Stimulated activated CD4-positive, alpha-beta T cell treated with anti-CD3 and anti-CD28 coated beads, Interleukin-12 subunit alpha, Interleukin-12 subunit beta, amount 100 ng/mL, for 24 hours (primary cell): ENCODE measurements at places on chromosomes 6 and 20.

DNA sequence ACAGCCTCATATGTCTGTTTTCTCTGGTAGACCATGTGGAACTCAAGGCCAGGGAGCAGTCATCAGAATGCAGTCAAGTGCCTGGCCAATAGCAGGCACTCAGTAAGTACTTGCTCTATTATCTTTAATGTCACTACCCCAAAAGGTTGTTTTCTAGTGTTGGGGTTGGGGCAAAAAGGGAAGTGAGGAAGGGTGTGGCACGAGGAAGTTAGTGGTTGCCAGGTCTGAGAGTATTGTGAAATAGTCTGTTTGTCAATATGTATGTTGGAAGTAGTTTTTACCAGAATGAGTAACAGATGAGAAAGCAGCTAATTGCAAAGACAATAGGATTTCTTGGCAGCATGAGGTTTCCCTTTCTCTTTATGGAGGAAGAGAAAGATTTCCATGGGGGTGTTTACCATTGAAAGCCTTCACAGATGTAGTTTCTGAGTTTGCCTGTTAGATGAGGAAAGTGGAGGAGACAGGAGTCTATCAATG, 59.5 kb upstream of the ARMH2 start:
- no peak for DNase-seq

GRCh38 chr6:132929141-132929540, 114.8 kb downstream of the RPS12 start:
- DNase-seq = no peak

GRCh38 chr6:49326347-49326746, 136.7 kb downstream of the MMUT start:
- no peak for DNase-seq

DNA sequence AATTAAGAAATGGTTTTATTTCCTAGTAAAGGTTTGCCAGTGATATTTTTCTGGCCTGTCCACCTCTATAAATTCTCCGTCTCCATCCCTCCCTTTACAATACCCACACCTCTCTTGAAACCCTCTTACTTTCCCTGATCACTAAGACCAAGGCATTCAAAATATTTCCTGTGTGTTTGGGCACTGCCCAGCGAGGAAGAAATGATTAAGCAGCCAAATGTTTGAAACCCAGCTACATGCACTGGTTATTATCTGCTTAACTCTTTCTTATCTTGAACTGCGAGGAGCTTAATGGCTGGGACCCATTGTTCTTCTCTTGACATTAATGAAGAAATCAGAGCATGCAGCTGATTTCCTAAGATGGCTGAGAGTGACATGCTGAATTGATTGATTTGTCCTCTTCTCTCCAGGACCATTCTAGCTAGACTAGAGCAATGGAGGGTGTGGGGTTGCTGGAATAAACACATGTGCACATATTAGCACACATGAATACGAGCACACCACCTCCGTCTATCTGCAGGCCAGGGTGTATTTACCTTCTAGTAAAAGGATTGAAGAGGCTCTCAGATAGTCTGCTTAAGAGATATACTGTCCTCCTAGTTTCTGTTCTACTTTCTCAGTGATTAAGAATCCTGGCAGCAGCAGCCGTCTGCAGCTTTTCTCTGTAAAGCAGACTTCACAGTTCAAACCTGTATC, 46.1 kb upstream of the PRDM1 start:
- DNase-seq = no peak

DNA sequence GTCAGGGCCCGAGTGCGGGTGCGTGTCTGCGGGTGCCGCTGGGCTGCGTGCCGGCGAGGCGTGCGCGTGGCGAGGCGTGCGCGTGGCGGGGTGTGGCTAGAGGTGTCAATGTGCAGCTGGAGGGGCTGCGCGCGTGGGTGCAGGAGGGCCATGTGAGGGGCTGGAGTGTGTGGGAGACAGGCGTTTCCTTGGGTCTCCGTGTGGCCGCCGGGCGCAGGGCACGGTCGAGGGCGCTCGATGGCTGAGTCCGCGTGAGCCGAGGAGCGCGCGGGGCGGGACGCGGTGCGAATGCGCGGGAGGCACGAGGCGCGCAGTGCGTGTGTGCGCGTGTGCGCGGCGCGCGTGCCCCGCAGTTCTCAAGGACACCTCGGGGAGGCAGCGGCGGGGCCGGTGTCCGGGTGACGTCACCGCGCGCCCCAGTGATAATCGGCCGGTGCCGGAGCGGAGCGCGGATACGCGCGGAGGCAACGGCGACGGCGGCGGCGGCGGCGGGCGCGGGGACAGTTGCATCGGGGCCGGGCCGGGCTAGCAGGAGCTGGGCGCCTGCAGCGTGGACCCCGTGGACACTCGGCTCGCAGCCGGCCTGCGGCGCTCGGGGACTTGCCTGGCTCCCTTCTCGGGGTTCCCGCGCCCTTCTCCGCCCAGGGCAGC, 38.7 kb downstream of the YTHDF1 start:
- peak; percentile 34 for DNase-seq

- no peak for DNase-seq
These were observed 419.4 kb upstream of the JARID2 start for GRCh38 chr6:14826456-14826855.

- DNase-seq = no peak
These were observed 868 bp downstream of the NCOA3 start for GRCh38 chr20:47502271-47503239.

DNA sequence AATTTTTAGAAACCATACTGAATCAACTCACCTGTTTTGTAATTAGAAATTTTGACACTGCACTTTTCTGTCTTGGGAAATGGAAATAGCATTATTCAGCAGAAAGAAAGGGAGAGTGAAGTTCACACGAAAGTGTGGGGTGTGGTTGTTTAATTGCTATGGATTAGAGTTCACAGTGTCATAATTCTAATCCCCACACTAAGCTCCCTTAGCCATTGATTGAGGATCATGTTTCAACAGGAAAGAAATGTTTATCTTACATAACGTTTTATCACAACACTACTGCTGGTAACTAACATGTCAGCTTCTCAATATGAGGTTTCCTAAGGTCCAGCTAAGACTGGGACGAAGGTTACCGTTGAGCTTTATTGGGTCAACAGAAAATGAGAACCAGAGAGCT, 31.4 kb upstream of the GSTA5 start:
- DNase-seq = no peak

DNA sequence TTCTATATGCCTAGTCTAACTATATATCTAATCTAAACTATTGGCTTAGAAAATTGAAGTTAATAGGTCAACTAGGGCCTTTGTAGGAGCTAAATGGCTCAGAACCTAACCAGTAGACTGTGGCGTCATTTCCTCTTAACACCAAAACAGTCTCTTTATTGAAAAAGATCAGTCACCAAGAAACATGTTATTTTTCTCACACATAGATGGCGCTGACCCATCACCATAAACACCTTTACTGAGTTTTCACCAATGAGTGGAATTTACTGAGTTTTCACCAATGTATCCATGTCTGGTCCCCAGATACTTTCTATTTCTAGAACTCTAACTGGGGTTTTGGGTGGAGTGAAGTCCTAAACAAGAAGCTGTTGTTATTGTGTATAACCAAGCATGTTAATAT, 636.0 kb downstream of the BCKDHB start:
- DNase-seq = no peak

DNA sequence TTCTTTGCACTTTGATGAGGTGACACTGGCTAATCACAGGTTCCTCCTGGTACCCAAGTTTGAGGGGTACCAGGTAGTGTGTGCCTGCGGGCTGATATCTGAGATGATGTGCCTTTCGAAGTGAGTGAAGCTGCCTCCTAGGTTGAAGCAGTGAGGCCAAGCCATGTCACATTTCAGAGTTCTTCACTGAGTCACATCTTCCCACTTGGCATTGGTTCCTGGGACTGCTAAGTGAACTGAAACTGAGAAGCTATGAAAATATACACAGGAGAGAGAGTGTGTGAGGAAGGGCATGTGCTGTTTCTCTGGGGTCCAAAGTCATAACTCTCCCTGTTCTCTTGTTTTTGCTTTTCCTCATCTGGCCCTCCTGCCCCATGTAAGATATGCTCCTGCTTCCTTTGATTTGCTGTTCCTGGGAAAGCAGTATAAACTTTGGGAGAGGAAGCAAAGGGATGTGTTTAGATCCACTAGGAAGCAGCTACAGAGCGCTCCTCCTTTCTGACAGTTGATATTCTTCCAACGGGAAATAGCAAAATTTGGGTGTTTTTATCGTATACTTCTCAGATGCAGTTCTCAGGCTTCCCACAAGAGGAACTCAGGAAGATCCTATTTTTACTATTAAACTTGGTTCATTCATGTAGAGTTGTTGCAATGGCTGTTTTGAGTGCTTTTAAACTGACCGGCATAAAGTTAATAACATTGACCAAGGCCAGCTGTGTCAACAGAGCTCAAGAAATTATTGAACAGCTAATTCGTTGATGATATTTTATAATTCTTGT, 153.7 kb downstream of the MOXD1 start:
- DNase-seq = no peak

GRCh38 chr20:51513545-51513944, 29.0 kb downstream of the NFATC2 start:
- no peak for DNase-seq

DNA sequence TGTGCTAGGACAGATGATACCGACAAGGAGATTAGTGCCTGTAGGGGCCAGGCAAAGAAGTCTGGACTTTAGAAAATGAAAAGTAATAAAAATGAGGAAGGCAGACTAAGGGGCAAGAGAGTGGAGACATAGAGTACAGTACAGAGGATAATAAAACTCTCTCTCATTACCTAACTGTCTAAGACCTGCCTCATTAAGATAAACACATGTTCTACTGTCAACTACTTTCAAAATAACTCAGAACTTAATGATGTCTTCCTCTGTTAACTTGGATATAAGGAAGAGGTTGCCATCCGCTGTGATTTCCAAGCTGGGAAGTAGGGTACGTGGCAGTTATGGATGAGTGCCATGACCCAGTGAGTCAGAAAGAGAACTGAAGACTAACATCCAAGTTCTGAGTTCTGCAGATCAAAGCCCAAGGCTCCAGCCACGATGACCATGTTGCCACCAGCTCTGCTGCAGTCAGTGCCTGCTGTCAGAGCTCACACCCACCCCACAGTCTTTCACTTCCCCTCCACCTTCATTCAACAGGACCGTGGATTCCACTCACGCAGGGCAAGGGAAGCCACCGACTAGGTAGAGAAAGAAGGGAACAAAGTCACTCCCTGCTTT, 81.8 kb downstream of the KIF16B start:
- DNase-seq = no peak

DNA sequence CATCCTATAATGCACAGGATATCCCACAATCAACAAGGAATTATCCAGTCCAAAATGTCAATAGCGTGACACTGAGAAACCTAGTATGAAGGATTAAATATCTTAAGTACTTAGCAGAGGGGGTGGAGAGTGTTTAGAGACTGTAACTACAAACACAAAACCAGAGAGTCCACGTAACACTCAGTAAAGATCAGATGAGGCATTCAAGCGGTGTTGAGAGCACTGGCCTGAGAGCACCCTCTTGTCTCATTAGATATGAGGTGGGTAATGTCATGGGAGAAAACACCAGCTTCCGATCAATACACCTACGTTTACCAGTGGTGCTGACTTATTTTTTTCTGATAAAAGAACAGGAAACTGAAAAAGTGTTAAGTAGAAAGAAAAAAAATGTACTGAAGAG, 2.3 kb downstream of the FAM184A start:
- DNase-seq = no peak

DNA sequence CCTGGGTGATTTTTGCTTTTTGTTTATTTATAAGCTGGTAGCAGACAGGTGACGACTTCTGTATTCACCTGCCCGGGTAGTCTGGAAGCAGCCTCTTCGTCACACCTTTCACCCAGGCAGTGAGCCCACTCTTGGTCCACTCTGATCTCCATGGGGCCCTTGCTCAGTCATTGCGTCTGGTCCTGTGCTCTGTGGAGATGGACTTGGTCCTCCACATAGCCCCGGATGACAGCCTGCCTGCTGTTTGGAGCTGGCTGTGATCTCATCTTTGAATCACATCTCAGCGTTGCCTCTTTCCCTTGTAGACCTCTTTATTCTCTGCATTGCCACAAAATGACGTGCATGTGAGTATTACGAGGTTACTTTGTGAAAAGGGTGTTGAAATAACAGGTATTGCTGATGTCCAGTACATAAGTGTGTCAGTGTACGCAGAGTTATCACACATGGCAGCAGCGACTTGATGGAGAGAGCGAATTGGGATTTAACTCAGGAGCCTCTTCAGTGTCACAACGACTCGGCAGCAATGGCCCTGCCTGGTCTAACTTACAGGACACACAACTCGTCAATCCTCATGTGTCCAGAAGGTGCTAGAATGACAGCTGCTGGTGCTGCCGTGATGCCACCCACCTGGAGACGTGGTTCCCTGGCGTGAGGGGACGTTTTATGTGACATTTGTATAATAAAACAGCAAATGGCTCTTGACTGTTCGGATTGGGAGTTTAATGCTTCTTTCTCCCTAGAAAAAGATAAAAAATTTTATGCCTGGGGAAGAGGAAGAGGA, 24.2 kb upstream of the FRMD1 start:
- DNase-seq = no peak

DNA sequence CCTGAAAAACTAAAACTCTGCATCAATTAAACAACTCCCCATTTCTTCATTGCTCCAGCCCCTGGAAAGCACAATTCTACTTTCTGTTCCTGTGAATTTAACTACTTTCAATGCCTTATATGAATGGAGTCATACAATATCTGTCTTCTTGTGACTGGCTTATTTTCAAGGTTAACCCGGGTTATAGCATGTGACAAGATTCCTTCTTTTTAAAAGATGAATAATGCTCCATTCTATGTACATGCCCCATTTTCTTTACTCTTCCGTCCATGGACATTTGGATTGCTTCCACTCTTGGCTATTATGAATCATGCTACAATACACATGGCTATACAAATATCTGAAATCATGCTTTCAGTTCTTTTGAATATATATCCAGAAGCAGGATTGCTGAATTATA, 334.9 kb upstream of the ID4 start:
- no peak for DNase-seq

- no peak for DNase-seq
These were observed 149.5 kb upstream of the SASH1 start for GRCh38 chr6:148193063-148193680.

GRCh38 chr6:3457710-3458602, 1.1 kb upstream of the SLC22A23 start:
- DNase-seq = no peak

GRCh38 chr20:61451953-61452352, 199.9 kb downstream of the CDH4 start:
- no peak for DNase-seq

DNA sequence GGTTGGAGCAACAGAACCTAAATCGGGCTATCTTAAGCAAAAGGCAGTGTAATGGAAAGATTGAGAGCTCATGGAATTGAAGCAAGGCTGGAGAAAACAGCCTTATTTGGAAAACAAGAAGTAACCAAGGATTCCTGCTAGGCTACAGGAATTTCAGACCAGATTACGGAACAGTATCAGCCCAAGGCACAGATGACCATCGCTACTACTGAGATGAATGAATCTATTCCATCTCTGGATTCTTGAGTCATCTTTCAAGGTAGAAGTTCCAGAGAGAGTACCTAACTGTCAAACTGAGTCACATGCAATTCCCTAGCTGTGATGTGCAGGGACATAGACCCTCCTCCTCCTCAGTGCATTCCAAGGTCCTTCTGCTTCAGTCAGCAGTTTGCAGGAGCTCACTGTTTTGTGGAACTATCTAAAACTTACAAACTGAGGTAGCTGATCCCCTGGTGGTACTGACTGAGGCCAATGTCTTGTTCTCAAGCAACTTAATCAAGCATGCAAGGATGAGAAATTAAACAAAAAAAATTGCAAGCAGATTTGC, 62.0 kb upstream of the SMLR1 start:
- no peak for DNase-seq

GRCh38 chr6:40171343-40171742, 237.1 kb upstream of the MOCS1 start:
- no peak for DNase-seq

GRCh38 chr6:10272591-10272990, 142.3 kb downstream of the TFAP2A start:
- DNase-seq = no peak
